ENCODE measurements at places on chromosomes 5 and 9.

DNA sequence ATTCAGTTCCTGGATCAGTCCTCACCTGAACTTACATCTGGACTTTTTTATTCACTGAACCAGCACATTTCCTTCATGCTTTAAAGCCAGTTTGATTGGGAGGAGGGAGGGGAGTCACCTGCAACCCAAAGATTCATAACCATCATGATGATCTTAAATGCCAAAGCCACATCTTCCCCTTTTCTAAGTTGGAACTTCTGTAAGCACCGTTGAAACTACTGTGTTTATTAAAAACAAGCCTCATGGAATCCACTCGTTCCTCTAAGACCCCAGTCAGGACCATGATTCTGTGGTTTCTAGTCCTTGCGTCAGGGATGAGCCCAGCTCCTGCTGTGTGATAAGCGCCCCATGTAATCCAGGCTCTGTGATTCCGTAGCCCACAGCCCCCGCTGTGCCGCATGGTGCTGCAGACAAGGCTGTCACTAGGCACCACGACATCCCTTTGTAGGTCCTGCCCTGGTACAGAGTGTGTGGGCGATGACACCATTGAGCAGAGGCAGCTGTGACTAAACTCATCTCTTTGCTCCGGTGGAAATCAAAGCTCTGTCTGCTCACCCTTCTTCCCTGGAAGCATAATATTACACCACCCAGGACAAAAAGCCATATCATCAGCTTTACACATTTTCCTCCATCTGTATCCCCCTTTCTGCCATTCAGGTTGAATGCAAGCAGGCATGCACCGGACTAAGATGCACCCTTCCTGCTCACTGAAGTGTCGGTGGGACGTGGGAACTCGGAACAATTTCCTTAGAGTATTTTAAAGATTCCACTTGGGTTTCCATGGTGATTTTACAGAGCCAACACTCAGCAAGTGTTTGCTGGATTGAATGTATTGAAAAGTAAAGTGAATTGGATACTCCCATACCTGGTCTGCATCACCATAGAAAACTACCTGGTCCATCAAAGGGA is 132.0 kb upstream of the FSTL4 start:
- DNase-seq = no peak

GRCh38 chr9:131625790-131626670 is 80.7 kb downstream of the PRRT1B start:
- no peak for DNase-seq

DNA sequence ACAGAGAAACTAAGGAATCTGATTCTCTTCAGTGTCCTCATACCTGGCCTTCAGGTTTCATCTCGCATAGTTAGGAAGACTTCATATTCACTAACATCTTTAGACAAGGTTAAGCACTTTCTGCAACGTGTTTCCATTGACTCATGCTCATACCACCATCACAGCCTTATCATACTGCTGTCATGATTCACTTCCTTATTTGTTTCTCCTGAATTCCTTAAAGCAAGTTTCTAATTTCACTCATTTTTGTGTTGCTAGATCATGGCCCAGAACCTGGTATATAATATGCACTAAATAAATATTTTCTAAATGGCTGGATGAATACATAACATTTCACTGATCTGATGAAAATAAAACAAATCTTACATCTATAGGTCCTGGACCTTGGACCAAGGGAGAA is 472.9 kb downstream of the PRELID2 start:
- DNase-seq = no peak

GRCh38 chr9:118563677-118564076 is 805.6 kb downstream of the BRINP1 start:
- no peak for DNase-seq

DNA sequence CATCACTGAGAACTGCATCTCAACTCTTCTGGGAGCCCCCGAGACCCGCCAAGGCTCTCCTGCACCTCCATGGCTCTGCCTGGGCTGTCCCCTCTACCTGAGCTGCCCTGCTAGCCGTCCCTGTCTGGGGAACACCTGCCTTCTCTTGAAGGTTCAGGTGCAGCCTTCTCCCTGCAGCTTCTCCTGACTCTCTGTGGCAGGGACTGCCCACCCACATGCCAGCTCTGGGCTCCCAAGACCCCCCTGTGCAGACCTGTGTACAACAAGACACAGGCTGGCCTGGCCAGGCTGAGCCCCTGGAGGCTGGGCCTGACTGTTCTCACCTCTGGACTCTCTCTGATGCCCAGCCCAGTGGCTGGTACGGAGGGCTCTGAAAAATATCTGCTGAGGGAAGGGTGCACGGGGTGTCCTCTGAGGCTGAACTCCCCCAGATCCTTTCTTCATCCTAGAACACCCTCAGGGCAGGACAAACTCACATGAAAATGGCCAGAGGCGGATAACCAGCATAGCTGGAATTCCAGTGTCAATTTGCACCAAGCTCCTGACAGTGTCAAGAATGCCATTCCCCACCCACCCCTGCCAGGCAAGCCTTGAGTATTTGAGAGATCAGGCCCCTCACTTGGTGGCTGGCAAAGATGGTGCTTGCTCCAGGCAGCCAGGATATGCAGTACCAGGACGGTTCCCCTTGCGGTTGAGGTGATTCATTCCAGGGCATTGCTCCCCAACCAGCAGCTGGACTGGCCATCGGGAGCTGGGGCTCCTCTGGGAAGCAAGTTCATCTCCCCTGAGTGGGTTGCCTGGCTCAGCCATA is 40.9 kb upstream of the SLC25A51 start:
- DNase-seq = no peak

DNA sequence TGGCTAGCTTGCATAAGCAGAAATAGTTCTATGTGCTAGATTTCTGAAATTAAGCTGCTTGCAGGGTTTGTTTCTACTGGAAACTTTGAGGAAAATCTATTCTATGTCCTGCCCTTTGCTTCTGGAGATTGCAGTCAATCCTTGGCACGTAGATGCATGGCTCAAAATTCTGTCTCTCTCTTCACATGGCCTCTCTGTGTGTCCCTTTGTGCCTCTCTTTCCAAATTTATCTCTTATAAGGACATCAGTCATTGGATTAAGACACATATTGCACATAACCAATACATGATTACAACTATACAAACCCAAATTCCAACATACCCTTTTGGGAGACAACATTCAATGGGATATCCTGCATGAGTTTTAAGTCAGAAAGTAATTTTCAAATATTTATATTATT is 744.3 kb upstream of the CTNND2 start:
- no peak for DNase-seq

DNA sequence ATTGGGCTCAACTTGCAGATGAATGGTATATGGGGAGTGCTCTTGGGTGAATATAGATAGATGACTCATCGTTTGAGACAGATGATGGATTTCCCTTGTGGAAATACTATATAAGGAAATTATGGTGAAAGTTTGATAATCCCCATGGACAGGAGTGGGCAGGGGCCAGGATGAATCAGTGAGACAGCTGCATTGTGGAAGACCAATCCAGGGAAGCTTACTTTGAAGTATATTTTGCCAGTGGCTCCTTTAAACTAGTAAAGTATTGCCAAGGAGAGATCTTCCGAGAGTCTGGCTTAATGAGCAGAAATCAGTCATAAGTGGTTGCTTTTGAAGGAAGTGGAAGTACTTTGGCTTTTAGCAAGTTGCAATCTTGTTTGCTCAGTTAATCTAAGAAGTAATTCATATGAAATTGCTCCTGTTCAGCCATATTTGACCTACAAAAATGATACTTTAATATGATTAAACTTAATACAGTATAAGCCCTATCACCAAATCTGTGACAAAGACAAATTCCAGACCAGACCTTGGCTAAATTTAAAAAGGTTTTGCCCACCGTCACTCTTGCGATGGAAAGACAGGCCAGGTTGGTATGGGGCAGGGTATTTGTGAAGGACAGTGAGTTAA is 9.3 kb upstream of the TNC start:
- DNase-seq = no peak

DNA sequence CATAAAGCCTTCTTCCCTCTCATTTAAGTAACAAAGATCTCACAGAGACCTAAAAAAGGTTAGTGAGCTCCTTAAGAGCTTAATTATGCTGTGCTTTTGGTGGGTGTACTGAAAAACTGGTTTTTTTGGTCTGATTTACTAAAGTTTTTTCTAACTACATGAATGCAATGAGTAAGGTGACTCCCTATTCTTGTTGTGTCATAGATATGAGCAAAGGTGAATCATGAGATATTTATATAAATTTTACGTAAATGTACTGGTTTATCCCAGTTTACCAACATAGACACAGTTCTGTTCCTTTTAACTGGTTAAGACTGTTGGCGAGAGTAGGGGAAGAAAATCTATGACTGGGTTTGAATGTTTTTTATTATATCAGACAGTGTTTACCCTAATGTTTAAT is 250.5 kb downstream of the NR2F1-AS1 start:
- DNase-seq = no peak

DNA sequence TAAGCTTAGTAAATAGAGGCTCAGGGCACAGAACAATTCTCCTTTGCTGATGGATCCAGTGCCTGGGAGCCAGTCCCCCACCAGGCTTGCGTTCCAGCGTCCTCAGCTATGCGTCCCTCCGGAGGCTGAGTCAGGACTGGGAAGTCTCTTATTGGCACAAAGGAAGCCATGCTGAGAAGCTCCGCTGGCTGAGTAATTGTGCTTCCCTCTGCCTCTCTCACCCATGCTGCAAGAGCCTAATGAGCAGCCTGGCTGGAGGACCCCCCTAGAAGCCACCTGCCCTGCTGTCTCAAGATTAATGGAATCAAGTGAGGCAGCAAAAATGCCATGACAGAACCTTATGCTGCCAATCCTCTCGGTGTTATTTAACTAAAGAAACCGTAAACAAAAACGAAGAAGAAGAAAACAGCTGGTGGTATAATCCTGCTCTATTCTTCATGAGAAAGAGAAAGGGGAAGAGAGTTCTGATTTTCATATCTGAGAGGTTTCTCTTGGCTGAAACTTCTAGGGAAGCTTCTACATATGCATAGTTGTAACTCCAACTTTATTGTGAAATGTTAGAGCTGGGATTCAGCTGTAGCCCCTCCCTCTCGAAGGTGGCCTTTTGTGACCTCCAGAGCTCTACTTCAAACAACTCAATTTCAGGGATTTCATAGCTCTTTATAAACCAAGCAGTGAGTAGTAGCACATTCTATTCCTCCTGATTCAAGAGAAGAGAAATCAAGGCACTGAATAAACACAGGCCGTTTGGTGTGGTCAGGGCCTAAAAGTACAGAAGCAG is 185.4 kb upstream of the SEMA6A start:
- no peak for DNase-seq

GRCh38 chr9:98886691-98887229 is 56.9 kb upstream of the COL15A1 start:
- DNase-seq = no peak

DNA sequence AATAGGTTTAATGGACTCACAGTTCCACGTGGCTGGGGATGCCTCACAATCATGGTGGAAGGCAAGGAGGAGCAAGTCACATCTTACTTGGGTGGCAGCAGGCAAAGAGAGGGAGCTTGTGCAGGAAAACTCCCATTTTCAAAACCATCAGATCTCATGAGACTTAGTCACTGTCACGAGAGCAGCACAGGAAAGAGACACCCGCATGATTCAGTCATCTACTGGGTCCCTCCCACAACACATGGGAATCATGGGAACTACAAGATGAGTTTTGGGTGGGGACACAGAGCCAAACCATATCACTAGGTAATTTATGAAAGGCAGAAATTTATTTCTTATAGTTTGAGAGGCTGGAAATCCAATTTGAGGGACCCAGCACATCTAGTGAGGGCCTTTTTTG is 40.0 kb downstream of the MTREX start:
- no peak for DNase-seq

GRCh38 chr9:95729669-95730368 is 145.7 kb upstream of the ERCC6L2 start:
- DNase-seq = no peak

- no peak for DNase-seq
Observed at GRCh38 chr9:117725426-117725887, 21.3 kb downstream of the TLR4 start.

DNA sequence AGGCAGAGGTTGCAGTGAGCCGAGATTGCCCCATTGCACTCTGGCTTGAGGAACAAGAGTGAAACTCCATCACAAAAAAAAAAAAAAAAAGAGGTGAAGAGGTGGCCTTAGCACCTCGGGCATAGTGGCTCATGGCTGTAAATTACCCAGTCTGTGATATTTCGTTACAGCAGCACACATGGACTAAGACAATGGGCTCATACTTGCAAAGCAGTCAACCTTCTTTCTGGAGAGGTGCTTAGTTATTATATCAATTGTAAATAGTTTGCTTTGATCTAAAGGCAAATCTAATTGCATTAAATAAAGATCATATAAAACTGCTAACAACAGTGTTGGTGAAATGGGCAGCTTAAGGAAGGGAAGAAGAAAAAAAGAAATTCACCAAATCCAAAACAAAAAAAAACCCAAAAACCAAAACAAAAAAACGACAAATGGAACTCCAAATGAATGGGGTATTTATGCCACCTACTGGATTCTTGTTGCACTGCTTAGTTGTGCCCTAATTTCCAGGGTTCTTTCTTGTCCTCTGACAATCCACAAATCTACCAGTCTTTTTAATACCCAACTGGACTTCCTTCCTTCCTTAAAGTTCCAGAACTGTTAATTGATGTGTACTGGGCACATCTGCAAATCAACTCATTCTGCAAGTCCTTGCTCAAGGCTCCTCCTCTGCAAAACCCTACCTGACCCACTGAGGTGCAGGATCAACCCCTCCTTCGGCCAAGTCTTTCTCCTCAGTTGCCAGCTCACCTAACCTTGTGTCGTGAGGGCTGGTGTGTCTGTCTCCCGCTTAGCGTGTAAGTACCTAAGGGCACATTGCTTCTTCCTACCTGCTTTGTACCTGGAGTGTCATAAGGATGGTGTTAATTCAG is 35.0 kb upstream of the DMRT1 start:
- no peak for DNase-seq

DNA sequence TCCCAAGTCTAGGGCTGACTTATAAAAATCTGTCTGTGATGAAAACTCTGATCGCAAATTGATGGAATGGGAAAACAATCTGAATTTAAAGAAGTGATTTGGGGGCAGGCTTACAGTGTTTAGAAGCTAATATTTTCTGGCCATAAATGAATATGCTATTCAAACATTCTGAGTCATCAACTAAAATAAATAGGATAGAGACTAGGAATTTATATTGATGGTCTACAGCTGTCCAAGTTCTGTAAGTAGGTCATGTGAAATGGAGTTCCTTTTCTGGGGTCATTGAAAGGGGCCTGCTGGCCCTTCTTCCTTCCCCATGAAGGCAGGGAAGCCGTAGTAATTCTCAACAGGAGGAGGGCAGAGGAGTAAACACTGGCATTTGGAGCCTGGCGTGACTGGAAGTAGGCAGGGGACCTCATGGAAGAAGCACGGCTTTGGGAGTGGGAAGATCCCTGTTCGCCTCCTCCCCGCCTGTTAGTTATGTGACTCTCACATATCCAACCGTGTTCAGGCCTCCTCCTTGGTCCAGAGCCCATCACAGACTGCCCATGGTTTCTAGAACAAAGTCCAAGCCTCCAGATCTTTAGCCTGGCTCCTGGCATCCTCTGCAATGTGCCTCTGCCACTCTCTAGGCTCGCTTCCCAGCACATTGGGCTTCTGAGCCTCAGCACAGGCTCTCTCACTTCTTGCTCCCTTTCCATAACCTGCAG is 31.7 kb downstream of the ALG2 start:
- no peak for DNase-seq

- DNase-seq = no peak
Observed at GRCh38 chr9:80185112-80185738, 613.5 kb downstream of the TLE4 start.

- no peak for DNase-seq
Observed at GRCh38 chr9:34378376-34379060, 1.8 kb upstream of the MYORG start.

Measured in activated CD4-positive, alpha-beta T cell treated with anti-CD3 and anti-CD28 coated beads for 4 hours (primary cell).